ENCODE measurements at places on chromosomes 5 and 9.

- peak; percentile 80 for DNase-seq
Measured at GRCh38 chr9:137445275-137445807, 4.2 kb upstream of the ENTPD8 start.

GRCh38 chr9:4306777-4307121, 6.9 kb upstream of the GLIS3 start:
- no peak for DNase-seq

GRCh38 chr9:13110766-13111417, 168.6 kb downstream of the MPDZ start:
- no peak for DNase-seq

GRCh38 chr5:81800797-81801196, 49.9 kb upstream of the SSBP2 start:
- DNase-seq, result no peak

DNA sequence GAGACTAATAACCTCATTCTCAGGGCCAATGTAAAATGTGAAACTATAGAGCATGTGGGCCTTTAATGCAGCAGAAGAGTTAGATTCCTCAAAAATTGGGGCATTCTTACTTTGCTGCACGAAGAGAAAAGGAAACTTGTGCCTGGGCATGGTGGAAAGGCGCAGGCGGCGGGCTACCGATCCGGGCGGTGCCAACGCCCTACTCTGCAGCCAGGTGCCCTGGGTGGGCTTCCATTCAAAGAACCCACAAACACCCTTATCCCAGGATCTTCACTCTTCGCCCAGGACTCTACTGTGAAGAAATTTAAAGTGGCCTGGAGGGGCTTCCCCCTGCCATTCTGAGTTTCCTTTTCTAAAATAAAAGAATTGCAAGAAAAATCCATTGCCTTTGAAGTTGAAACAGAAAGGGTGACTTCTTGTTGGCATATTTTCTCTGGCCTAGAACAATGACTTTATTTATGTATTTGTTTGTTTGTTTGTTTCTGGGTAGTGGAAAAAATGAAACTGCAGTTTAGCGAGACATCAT, 124.9 kb downstream of the TMEM161B start:
- DNase-seq, result no peak

GRCh38 chr9:72800328-72800994, 152.4 kb downstream of the ALDH1A1 start:
- DNase-seq, result no peak

GRCh38 chr9:25225938-25226760, 452.1 kb downstream of the TUSC1 start:
- no peak for DNase-seq

- DNase-seq, result no peak
Measured at GRCh38 chr5:90824436-90824835, 265.8 kb downstream of the ADGRV1 start.

DNA sequence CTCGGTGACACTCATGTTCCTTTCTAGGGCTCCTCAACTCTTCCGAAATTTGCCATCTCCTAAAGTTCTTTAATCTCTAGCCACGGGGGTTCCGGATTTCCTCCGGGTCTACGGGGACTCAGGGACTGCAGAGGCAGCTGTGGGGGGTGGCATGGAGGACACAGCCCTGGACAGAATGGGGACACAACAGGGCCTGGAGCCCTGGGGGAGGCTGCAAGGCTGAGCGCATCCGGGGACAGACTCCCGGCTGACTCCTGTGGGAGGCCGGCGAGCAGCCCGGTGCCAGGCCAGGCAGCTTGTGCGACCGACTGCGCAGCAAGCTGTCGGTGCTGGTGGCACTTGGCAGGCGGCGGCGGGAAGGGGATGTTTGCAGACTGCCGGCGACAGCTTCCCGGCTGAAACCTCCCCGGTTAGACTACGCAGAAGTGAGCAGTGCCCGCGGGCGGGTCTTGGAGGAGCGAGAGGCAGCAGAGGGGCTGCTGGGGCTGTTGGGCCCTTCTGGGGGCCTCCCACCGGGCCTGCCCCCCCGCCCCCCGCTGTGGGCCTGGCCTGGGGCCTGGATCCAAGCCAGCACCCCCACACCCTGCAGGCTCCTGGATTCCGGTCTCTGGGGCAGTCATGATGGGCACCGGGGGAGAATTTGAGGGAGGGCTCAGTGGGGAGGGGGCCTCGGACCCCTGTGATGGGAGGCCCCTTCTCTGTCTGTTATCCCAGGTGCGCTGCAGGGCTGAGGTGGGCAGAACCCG, 28.7 kb upstream of the UBAC1 start:
- DNase-seq, result no peak

GRCh38 chr9:5352637-5353248, 13.1 kb upstream of the RLN1 start:
- no peak for DNase-seq

- no peak for DNase-seq
Measured at GRCh38 chr5:65434122-65434521, 47.6 kb downstream of the ADAMTS6 start.

GRCh38 chr5:129018837-129019236, 53.5 kb downstream of the SLC27A6 start:
- DNase-seq, result no peak

DNA sequence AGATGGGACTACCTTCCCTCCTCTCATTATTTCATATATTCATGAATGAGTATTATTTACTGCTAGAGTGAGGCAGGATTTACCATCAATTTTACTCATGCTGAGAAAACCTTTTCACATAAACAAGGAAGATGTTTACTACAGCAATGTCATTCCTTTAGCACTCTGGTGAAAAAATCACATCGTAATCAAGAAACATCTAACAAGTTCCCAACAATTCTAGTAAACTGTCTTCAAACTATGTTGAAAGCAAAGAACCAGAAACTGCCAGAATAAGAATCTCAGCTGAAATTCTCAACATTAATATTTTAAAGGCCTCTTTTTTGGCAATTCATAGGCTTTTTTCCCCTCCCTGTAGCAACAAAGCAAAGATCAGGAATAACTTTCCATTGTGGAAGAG, 28.2 kb downstream of the AUH start:
- no peak for DNase-seq

DNA sequence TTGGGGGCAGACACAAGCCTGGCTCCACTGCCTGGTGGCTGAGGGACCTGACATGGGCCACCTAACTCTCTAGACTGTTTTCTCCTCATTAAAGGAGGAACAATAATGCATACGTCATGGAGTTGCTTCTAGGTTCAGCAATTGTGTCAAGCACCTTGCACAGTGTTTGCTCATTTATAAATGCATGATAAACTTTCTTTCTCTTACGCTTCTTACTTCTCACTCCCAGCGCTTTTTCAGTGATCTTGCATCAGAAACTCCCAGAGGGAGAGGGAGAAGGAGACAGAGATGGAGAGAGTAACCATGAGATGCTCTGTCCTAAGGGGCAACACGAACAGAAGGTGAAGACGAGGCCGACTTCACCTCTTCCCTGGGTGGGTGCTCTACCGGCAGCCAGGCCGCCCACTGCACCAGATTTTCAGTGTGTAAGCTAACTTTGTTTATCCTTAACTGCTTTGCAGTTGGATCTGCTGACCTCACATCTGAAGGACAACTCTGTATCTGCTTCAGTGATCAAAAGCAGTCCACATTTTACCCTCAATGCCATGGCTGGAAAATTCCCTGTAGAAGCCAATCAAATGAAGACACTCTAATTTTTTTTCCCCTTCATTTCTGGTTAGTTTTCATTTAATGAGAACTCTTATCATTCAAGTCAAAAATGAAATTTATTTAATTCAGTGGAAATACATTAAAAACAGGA, 35.3 kb downstream of the MED27 start:
- no peak for DNase-seq

DNA sequence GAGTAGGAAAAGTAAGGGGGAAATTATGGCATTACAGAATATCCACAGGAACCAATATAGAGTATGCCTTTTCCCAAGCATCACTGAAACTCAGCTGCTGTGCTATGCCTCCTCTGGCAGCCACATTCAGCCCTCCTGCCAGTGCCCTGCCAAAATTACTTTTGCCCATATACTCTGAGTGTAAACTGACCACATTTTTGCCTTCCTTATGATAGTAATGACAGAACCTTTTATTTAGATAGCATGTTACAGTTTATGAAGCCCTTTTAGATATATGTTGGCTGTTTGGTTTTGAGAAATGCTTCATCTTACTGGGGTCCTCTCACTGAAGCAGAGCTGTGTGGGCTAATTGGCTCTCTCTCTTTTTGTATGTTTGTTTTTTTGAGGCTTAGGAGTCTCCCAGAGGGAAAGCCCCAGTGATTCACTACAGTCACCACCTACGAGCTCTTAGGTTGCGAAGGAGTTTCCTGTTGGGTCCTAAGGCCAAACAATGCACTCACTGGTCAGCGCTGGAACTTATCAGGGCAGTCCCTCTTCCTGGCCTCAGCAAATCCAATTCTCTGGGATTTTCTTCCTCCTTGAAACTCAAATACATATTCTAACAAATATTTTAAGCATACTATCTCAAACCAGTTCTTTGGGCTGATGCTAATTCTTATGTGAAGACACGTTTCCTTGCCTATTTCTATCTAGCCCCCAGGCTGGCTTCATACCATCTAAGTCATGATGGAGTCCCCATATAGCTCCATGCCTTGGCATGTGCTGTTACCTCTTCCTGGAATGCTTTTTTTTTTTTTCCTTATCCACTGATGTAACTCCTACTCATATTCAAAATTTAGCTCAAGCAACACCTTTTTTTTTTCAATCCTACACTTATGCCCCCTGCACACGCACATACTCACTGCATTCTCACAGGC, 3.7 kb downstream of the PHF24 start:
- DNase-seq, result peak; percentile 54

GRCh38 chr5:132238901-132239500, 11.3 kb upstream of the P4HA2 start:
- no peak for DNase-seq

GRCh38 chr9:34139477-34140146, 13.1 kb upstream of the DCAF12 start:
- peak; percentile 77 for DNase-seq

- DNase-seq, result peak; percentile 48
Measured at GRCh38 chr5:135921388-135921787, 25.7 kb upstream of the IL9 start.

DNA sequence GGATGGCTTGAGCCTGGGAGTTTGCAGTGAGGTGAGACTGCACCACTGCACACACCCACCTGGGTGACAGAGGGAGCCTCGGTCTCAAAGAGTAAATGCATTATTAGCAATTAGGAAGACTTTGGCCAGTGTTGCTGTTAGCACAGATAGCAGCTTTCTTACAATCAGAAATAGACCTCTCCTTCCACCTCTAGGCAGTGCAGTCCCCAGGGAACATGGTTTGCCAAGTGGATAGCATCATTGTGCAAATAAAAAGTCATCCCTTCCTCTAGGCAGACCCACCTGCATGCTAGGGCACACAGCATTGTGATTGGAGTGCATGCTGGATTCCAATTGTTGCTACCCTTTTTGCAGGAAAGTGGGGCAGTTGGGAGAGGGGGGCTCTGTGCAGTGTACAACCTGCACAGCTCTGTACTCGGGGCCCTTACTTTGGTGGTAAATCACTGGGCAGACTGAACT, 77.9 kb upstream of the KLF9 start:
- no peak for DNase-seq

DNA sequence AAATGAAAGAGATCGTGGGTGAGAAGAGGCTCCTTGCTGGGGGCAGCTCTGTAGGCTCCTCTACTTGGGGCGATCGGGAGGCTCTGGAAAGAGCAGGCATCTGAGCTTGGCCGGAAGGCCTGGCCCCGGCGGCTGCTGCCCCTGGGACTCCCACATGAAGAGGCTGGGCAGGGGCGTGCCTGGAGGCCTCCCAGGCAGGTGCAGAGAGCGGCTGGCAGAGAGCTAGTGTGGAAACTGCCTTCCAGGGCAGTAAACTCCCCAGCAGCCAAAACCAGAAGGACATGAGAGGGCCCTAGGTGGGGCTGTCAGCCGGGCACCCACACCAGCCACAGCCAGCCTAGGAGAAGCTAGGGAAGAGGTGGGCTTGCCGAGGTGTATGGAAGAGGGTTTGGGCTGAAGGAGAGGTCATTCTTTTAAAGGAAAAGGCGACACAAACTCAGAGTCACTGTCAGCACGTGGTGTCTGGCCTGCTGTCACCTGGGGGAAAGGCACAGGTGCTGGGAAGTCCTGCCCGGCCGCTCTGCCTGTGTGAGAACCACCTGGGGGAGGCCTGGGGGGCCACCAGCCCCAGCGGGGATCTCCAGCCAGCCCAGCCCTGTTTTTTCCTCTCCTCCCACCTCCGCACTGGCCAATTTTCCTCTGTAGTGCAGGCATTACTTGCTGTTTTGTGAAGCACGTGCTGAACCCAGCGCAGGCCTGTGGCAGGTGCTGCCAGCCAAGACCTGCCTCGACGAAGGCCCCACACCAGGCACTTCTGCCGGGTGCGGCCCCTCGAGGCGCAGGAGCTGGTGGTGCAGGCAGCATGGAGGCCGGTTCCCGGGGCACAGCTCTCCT, 44.8 kb upstream of the EGFL7 start:
- no peak for DNase-seq

DNA sequence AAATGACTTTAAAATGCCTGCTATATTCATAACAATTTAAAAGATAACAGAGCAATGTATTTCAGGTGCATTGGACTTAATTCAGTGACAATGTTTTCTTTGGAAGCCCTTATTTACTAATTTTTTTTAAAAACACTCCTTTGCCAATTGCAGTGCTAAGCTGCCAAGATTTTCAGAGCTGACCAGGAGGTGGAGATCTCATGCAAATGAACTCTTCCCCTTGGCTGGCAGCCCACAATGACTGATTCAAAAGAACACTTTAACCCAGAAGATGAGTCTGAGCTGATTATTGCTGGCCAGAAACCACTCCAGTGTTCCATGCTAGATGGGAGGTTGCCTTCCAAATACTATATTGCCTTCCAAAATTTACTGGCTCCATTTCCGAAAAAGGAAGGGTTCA, 128.3 kb upstream of the CCNH start:
- DNase-seq, result peak; percentile 69

DNA sequence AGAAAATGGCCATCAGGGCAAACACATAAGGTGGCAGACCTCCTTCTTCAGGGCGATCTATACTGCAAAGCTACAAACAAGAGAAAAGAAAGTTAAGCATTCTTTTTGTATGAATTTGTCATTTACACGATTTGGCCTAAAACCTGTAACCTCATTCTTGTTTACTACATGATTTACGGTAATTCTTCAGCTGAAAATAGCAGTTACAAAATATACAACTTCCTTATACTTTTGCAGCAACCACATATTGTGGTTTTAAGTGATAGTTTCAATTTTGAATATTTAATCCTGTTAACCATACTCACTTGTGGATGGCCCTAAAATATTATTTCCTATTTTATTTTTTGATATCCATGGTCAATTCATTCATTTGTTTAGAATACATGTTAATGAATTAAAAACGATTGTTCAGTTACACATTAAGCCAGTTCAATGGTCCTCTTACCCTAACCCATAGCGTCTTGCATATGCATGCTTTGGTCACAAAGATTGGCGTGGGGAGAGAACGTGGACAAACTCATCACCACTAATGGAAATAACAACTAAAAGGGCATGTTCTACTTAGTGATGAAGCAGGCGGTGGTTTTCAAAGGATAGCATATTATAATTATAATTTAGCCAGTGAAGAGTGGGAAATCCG, 16.6 kb downstream of the TUT7 start:
- no peak for DNase-seq

GRCh38 chr9:27933210-27934025, 360.1 kb upstream of the C9orf72 start:
- DNase-seq, result no peak

- DNase-seq, result no peak
Measured at GRCh38 chr9:118624608-118625007, 744.6 kb downstream of the BRINP1 start.
